Activated CD4-positive, alpha-beta T cell treated with anti-CD3 and anti-CD28 coated beads for 1 hour (primary cell): ENCODE measurements at places on chromosomes 1 and 21.

DNA sequence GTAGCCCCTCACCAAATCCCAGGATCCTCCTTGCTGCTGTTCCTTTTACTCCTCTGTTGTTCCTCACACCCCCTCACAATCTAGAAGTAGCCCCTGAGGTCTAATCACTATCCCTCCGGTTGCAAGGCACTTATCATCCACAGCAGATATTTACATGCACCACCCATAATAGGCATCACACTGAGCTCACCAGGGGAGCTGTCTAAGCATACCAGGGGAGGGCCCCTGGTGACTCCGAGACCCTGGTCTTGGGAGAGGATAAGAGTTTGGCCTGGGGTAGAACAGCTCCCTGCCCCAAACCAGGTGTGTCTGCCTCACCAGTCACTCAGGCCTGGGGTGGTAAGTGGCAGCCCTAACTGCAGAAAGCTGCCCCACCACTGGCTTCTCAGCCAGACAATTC, 37.3 kb upstream of the ZC3H12A start:
- DNase-seq, result no peak

- no peak for DNase-seq
These were observed 5.6 kb upstream of the BSND start for GRCh38 chr1:54993140-54993539.

DNA sequence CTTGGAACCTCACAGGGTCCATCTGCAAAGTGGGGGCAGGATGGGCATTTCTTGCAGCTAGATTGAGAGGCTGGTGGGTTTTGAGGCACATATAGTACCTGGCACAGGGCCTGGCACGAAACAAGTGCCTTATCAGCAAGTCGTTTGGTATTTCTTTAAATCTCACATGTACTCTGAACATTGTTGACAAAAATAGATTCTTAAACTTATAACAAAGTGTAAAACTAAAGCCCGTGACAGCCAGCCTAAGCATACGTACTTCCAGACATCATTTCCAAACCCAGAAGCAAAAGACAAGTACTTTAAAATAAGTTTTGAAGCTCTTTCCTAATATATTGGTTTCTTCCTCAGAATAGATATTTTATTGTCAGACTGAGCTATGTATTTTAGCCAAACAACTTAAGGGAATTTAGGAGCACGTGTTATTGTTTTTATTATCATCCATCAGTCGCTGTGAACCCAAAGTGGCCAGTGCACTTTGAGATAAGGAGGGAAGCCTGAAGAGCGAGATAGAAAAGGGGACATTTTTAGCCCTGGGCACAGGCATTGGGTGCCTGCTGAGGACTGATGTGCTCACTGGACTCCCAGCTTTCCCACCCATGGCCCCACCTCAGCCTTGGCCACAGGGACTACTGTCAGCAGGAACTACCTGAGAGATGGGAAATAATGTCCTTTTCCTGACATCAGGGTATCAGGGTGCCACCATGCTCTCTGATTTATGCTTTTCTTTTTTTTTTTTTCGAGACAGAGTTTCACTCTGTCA, 3.0 kb downstream of the FBLIM1 start:
- DNase-seq, result no peak

DNA sequence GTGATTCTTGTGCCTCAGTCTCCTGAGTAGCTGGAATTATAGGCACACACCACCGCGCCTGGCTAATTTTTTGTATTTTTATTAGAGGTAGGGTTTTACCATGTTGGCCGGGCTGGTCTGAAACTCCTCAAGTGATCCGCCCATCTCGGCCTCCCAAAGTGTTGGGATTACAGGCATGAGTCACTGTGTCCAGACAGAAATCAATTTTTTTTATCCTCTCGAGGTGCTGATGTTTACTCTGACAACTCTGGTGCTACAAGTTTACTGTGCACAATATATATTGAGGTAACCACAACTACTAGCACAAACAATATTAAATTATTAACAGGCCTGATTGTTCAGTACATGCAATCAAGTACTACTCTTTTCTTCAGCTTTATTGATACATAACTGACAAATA, 39.7 kb downstream of the F13B start:
- DNase-seq, result no peak

DNA sequence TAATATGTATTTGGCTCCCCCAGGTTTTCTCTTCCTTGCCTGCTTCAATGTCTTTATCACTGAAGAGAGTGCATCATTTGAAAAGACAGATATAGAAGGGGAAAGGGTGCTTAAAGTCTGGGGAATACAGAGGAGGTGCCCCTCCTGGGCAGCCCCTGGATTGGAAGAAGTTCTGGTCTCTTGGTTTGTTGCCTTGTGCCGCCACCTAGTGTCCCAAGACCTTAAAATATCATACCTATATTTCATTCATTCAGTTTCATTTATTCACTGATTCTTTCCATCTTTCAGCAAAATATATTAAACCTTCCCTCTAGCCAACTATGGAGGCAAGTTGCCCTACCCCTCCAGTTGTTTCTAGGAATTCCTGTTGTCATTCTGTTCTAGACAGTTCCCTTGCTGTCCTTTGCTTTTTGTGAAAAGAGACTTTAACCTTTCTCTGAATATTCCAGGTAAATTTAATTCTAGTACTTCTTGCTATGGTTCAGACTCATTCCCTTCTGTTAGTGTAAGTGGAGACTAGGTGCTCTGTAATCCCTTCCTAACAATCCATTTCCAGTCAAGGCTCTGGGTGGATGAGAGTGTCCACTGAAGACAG, 56.1 kb downstream of the MEF2D start:
- DNase-seq, result no peak

- no peak for DNase-seq
These were observed 770 bp upstream of the RC3H1 start for GRCh38 chr1:174022976-174023277.

DNA sequence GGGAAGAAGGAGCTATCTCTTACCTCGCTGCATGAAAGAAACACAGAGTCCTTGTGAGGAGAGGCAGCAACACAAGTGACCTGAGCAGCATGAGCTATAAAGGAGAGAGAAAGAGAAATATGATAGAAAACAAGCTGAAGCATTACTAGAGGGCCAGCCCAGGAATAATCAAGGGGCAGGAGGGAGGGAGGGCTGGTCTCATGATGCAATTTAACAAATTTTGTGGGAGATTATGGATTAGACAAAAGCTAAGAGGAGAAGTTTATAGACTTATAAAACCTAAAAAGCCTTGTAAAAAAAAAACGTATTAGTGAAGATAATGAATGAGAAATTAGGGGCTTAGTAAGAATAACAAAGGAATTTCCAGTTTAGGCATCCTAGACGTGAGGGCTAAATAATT, 5.0 kb downstream of the WDR77 start:
- DNase-seq, result no peak

DNA sequence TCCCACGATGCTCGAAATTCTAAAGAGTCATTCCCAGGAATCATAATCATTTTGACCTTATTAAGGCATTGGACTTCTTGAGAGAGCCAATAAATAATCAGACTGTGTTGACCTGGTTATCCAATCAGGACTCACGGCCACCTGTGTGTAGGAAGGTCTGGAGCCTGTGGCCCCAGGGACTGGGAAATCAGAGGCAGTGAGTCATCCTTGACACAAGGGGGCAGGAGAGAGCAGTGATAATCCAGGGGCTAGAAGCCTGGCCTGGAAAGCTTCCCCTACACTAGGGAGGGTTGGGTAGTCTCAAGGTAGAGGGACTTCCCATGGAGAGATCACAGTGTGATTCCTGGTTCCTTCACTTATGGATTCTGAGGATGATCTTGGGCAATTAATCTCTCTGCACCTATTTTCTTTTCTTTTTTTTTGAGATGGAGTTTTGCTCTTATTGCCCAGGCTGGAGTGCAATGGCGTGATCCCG, 4.7 kb downstream of the MR1 start:
- peak; percentile 31 for DNase-seq

DNA sequence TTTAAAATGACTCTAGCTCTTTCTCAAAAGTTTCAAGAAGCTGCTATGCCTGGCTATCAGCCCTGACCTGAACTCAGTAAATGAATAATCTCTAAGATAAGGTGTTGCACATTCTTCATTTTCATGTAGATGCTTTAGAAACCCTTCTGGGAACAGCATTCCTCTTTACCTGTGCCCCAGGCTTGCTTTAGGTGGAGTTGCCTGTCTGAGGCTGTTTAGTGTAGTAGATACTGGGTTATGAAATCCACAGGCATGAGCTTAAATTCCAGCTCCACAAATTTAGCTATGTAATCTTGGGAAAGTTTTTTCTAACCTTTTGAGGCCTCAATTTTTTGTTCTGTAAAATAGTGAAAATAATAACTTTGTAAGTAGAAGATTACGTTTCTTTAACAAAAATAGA, 41.6 kb downstream of the ATP6V1G3 start:
- no peak for DNase-seq

DNA sequence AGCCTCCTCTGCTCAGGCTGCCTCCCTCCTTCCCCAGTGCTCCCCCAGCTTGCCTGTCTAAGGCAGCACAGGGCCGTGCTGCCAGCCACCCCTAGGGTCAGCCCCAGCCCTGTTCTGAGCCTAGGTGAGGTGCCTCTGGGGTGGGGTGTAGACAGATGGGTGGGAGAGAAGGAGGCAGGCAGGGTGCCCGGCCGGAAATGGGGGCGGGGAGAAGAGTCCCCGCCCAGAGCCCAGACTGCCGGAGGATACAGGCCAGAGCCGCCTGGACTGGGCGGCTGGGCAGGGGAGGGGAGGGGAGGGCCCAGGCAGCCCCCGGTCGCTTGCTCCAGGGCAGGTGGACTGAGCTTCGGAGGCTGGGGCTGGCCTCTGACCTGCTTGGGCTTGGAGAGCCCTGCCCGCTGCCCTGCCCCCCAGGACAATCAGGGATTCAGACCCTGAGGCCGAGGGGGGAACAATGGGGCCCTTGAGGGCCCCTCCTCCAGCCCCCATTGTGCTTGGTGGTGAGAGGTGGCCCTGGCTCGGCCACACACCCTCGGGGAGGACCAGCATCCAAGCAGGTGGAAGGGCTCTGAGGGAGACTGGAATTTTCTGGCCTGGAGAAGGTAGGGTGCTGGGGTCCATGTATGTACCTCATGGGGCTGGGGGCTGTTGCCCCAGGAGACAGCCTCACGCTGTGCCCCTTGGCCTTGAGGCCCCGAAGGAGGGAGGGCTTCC, at the start of gene GJC2:
Gene GJC2, plus strand, starts transcription at position 525 of the 714 bp plus-strand sequence. CDS start 7,829 bp downstream, outside the sequence.
- no peak for DNase-seq

DNA sequence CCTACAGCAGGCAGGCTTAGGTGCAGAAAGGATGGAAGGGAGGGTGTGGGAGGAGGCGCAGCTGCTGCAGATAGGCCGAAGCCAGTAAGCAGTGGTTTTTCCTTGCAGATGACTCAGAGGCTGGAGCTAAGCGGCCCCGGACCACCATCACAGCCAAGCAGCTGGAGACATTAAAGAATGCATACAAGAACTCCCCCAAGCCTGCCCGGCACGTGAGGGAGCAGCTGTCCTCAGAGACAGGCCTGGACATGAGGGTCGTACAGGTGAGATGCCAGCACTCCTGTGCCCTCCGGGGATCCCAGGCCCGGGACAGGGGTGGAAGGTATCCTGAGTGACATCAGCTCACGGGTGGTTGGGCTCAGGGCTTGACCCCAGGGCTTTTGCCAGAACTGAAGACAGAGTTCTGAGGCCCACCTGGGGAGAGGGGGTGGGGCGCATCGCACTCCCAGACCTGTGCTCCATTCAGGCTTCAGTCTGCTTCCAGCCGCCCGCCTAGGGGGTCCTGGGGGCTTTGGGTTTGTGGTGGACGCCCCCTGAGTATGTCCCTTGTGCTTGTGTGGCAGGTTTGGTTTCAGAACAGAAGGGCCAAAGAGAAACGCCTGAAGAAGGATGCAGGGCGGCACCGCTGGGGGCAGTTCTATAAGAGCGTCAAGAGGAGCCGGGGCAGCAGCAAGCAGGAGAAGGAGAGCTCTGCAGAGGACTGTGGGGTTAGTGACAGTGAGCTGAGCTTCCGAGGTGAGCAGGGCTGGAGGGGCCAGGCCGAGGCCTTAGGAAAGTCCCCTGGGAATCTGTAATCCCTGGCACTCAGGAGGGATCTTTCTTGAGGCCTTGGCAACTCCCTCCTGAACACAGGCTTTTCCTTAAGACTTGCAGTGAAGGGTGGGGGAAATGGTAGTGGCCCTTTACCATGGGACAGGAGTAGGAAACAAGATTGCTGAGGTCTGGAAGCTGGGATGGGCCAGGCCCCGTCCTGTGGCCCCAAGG, 41.5 kb downstream of the LHX4 start:
- no peak for DNase-seq
